Effector CD8-positive, alpha-beta T cell (primary cell): ENCODE measurements at places on chromosomes 16 and 17.

- DNase-seq: no peak
These were observed 21.2 kb upstream of the SP6 start for GRCh38 chr17:47872019-47872650.

- no peak for DNase-seq
These were observed 23.6 kb upstream of the BPTF start for GRCh38 chr17:67801626-67802175.

GRCh38 chr17:2124391-2124790 lies 69.5 kb downstream of the HIC1 start:
- no peak for DNase-seq

DNA sequence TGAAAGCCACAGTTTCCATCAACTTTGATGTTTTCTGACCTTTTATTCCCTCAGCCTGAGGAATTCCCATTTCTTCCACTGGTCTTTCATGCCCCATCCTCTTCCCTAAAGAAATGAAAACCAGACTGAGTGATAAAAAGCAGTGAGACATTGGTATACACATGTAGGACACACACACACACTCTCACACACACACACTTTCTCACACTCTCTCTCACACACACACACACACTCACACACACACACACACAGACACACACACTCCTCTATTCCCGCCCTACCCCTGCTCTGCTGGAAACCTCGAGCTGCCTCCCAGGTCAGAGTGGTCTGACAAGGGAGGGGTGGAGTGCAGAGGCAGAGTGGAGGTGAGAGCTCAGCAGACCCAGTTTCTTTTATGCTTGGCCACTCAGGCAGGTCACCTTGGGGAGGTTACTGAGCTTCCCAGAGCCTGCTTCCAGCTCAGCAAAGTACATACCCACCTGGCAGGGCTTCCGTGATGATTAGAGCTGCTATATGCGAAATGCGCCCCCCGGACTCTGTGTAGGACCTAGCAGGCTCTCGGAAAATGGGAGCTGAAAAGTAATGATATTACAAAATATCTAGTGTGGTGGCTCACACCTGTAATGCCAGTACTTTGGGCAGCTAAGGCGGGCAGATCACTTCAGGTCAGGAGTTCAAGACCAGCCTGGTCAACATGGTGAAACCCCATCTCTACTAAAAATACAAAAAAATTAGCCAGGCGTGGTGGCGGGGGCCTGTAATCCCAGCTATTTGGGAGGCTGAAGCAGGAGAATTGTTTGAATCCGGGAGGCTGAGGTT lies 30.7 kb downstream of the CCR7 start:
- no peak for DNase-seq

DNA sequence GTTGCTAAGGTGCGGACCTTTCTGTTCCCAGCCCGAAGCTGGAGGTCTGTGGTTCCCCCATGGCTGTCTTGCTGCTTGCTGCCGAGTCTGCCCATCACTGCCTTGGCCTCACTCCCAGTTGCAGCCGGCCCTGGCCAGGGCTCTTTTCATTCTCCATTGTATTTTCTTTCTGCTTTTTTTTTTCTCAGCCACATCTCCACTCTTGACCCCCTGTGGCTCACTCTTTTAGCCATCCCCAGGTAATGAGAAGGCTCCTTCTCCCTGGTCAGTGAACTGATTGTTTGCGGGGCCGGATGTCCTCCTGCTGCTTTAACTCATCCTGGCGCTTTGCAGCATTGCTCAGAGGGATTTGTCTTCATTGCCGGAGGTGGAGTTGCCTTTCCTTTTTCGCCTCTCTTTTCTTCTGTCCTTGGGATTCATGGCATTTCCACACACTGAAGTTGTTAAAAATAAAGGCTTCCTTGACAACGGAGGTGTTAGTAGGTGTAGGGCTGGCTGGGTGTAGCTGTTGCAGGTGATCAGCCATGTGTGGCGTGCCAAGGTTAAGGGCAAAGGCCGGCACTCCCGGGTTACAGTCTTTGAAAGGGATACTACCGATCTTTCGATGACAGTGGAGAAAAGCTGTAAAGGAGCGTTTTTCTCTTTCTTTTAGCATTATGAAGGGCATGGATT lies 34.1 kb downstream of the MAP2K6 start:
- no peak for DNase-seq

- no peak for DNase-seq
These were observed 8.7 kb upstream of the EMP2 start for GRCh38 chr16:10589109-10589508.

- no peak for DNase-seq
These were observed 80.6 kb downstream of the AMFR start for GRCh38 chr16:56344518-56345405.

DNA sequence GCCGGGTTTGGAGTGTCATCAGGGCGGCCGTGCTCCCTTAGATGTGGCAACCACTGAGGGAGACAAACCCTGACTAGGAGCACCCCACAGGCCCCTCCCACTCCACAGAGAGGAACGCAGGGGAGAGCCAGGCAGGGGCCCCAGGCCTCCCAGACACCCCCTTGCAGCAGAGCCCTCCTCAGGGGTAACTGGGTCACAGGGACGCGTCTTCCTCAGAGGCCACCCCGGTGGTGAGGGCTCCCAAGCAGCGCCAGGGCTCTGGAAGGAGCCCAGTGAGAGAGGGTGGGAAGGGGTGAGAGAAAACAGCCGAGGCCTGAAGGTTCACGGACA lies 11.4 kb downstream of the FSCN2 start:
- DNase-seq: no peak

- no peak for DNase-seq
These were observed 12.8 kb downstream of the PHF12 start for GRCh38 chr17:28938552-28938951.

DNA sequence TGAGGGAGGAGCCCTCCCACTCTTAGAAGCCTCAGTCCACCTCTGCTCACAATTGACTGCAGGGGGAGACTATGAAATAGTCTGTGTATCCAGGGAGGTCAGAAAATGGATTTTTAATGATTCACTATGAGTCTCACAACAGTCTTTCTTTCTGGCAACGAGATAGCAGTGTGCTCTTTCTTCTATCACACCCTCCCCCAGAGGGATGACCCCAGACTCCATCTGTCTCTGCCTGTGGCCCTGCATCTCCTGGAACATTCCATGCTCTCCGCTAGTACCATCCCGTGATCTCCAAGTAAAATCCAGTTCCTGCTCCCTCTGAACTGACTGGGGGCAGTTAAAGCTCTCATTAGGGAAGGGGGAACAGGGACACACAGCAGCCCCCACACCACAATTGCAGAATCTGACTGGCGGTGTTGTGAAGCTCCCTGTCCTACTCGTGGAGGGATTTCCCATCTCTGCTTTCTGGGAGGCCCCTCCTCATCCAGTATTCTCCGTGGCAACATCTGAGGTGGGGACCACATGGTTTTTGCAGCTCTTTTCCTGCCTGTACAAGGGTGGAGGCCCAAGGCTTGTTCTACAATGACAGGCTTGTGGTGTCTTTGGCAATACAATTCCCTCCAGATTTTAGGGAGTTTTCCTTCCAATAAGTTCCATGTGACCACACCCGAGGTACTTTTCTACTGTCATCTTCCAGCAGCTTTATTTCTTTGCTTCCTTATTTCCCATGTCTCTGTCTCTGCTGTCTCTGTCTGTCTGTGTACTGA lies 19.4 kb downstream of the NATD1 start:
- no peak for DNase-seq

DNA sequence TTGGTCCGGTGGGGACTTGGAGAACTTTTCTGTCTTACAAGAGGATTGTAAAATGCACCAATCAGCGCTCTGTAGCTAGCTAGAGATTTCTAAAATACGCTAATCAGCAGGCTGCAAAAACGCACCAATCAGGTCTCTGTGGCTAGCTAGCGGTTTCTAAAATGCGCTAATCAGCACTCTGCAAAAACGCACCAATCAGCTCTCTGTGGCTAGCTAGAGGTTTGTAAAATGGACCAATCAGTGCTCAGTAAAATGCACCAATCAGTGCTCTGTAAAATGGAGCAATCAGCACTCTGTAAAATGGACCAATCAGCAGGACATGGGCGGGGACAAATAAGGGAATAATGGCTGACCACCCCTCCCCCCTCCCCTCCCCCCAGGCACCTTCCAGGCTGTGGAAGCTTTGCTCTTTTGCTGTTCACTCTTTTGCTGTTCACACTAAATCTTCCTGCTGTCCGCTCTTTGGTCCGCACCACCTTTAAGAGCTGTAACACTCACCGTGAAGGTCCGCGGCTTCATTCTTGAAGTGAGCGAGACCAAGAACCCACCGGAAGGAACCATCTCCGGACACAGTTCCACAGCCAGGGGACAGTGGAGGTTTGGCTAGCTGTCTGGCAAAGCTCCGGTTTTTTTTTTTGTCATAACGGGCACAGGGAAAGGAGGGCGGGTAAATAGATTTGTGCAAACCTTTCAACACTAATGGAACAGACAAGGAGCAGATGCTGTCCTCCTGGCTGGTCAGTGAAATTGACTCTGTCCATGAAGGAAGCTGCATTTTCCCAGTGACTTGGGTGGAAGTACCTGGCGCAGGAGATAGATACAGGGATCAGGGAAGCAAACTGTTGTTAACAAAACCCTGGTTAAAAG lies 8.3 kb downstream of the PITPNC1 start:
- DNase-seq: no peak

GRCh38 chr17:77841742-77842527 lies 116.6 kb upstream of the TNRC6C start:
- DNase-seq: no peak
